ENCODE measurements at places on chromosomes 3 and 15.

DNA sequence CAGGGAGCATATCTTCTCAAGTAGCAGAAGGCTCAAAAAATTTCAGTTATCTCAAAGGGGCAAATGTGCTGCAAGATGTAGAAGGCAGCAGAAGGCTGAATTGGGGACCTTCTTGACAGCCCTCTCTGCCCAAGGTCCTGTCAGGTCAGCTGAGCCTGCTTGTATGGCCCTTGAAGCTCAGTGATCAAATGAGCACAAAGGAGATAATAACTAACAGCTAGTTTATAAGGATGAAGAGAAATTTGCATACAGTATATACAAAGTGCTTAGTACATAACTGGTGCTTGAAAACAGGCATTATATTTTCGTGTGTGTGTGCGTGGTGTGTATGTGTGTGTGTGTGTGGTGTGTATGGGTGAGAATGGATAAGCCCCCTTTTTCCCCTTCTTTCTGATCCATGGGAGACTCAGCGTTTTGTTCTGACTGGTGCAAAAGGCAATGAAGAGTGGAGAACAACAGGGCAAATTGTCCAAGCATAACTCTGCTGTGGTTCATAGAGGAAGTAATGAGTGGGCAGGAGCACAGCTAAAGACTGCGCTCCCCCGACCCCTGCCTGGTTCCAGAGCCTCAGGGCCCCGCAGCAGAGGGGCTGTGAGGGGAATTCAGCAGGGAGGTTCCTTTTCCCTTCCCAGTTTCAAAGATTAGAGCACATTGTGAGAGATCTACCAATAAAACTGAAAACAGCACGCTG is 356.8 kb upstream of the NR2F2 start:
- no peak for DNase-seq

- DNase-seq: no peak
Observed at GRCh38 chr15:89087161-89087829, 961 bp upstream of the ABHD2 start.

- no peak for DNase-seq
Observed at GRCh38 chr3:94081884-94082283, 19.0 kb downstream of the NSUN3 start.

DNA sequence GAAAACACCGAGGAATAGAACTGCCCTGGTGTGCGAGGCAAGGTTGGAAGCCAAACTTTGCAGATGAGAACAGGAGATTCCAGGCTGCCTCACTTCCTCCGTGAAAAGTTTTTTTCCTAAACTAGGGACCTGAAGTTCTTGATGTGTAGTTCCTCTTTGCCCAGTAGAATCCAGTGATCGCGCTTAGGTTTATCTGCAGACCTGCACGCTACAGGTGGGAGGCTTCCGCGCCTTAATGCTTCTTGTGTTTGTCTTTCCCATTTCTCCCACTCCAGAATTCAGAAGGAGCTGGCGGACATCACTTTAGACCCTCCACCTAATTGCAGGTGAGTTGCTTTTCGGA is 5.4 kb downstream of the UBE2E1 start:
- DNase-seq: no peak

DNA sequence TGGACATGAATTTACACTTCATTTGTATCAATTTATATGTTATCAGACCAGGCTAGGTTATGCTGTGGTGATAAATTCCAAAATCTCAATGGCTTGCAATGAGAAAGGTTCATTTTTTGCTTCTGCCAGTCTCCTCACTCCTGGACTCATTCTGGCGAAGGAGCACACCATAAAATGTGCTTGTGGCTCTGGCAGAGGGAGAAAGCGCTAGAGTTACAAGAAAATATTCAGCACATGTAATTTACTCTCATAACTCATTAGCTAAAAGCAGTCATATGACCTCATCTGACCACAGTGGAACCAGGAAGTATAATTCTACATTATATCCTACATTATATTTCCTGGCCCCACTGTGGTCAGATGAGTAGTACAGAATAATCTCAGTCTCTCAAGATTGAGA is 193.8 kb downstream of the BCHE start:
- DNase-seq: no peak

DNA sequence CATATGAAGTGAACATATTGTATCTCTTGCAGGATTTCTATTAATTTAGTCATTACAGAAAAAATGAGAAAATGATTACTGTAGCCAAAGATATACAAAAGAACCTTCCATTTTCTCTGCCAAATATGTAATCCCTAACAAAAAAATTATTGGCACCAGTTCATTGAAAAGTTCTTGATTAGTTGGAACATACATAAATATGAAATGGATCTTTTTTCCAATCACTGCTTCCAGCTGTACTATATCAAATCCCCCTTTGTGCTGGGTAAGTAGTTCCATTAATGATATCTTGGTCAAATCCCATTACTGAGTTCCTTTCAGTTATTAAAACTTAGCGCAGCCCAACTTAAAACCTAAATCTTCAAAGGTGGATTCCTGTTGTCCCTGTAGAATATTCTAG is 263.8 kb downstream of the SLC9A9 start:
- no peak for DNase-seq

GRCh38 chr3:61989681-61990080 is 383.7 kb downstream of the FEZF2 start:
- DNase-seq: no peak

GRCh38 chr3:8987645-8988383 is 24.5 kb upstream of the RAD18 start:
- DNase-seq: peak; percentile 85

DNA sequence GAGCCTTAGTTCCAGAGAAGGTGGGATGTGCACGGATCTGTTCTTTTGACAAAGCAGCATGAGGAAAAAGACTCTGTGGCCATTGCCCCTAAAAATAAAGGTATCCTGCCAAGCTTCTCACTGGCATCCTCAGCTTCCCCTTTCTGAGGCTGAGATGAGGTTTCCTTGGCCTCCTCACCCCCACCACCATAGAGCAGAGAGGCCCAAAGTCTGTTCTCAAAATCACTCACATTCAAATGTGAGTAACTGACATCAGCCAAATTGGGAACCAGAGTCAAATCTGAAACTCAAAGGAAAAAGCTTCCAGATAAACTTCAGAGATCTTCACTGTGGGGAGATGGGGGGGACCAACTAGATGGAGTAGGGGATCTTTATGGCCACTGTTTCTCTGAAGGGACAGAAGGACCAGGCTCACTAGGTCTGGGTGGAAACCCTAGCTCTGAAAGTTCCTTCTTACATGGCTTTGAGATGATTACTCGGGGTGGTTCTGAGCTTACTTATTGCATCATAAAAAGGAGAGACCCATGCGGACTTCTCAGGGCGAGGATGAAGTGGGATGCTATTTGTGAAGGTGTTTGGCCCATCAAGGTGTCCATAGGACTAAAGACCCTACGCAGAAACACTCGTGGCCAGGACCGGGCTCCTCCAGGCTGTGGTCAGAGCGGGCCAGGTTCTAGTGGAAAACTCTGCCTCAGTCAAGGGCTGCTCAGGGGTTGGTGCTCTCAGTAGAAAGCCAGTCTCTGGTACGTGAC is 61.5 kb upstream of the MEF2A start:
- DNase-seq: no peak

DNA sequence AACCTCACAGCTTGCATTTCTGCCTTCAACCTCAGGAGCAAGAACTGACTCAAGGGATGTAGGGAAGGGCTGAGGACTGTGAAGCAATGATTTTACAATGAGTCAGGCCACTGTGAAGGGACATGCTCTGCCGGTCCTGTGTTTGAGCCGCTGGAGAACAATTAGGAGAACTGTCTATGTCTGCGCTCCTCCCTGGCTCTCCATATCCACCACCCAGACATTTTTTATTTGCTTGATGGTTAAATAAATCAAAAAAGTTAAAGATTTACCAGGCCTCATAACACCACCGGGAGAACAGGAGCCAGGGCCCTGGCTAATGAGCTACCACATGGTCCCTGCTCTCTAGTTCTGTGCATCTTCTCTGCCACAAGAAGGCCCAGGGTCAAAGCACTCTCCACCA is 29.6 kb downstream of the SEC61A1 start:
- no peak for DNase-seq

- DNase-seq: no peak
Observed at GRCh38 chr3:178297199-178297598, 239.0 kb upstream of the KCNMB2 start.

- DNase-seq: peak; percentile 80
Observed at GRCh38 chr3:127786353-127787070, 35.8 kb downstream of the MGLL start.

DNA sequence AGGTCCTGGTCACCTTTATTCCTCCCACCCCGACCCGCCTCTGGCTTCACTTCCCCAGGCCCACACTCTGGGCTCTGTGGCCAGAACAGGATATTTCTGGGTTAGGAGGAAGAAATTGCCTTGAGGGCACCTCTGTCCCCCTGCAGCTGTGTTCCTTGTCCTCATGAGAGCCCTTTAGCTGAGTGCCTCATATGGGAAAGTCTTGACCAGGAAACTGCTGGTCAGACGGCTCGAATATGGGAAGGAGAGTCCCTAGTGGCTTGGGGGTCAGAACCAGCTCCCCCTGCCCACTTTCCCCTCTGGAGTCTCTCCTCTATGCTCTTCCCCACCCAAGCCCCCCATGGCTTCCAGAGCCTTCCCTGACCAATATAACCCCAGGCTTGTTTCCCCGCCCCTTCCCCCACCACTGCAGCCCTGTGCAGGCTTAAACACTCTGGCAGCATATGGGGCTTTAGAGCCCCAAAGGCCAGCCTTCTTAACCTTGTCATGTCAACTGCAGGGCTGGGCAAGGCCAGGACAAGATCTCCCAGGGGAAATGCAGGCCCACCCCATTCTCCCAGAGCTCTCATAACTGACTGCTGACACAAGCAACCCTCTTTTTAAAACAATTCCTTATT is 36.4 kb downstream of the SEC22C start:
- DNase-seq: no peak

DNA sequence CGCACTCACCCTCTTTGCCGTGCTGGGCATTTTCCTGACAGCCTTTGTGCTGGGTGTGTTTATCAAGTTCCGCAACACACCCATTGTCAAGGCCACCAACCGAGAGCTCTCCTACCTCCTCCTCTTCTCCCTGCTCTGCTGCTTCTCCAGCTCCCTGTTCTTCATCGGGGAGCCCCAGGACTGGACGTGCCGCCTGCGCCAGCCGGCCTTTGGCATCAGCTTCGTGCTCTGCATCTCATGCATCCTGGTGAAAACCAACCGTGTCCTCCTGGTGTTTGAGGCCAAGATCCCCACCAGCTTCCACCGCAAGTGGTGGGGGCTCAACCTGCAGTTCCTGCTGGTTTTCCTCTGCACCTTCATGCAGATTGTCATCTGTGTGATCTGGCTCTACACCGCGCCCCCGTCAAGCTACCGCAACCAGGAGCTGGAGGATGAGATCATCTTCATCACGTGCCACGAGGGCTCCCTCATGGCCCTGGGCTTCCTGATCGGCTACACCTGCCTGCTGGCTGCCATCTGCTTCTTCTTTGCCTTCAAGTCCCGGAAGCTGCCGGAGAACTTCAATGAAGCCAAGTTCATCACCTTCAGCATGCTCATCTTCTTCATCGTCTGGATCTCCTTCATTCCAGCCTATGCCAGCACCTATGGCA is 41.1 kb upstream of the CSTA start:
- no peak for DNase-seq

- DNase-seq: no peak
Observed at GRCh38 chr3:71784201-71784913, 591 bp downstream of the PROK2 start.

- DNase-seq: peak; percentile 84
Observed at GRCh38 chr15:68819495-68820294, 1.0 kb downstream of the ANP32A start.

GRCh38 chr3:51955893-51956770 is 951 bp downstream of the GPR62 start:
- DNase-seq: peak; percentile 76

DNA sequence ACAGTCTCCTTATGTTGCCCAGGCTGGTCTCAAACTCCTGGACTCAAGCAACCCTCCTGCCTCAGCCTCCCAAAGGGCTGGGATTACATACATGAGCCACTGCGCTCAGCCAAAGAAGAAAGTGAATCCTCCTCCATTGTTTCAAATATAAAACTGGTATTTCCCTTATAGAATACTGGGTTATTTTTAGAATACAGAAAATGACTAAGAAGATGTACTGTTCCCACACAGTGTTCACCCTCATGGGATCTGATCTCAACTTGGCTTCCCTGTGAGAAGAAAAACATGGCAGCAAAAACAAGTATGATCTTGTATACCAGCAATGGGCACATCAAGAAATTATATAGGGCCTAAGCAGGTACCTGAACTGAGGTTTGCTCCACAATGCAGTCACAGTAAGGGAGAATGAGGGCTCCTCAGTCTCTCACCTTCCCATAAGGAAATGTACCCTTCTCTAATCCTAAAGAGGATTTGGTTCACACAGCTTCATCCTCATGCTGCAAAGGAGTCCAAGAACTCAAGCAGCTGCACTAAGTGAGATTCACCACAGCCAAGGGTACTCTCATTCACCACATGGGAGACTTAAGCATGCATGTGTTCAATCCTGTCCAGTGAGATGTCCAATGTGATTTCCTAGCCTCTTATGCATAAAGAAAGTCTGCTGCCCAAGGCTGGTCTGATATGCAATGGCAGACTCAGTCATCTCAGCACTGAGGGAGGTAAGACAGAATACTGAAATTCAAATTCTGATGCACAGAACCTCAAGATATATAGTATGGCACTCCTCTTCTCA is 25.8 kb downstream of the USP4 start:
- DNase-seq: no peak

DNA sequence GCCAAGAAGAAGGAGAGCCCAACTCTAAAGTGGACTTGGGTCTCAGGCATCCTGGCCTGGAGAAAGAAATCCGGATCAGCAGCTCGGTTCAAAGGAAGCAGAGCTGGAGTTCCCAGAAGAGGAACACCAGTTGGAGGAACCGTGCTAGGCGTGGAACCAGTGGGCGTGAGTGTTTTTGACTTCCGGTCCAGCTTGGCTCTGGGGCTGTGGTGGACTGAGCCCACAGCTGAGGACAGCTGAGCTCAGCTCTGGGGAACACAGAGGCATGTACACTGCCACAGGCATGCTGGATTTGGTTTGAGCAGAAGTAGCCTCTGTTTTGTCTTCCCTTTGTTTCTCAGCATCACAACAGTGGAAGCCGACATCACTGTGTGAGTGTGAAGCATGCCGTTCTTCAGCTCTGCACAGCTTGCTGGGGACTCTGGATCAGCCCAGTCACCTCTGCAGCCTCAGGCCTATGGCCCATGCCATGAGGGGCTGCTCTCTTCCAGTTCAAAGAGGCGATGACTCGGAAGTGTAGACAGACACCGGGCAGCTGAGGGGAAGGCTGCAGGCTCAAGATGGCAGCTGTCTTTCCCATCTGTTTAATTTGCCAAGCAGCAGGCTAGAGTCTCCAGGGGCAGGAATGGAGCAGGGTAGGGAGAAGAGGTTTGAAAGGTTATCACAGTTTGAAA is 185.8 kb upstream of the UBE3A start:
- no peak for DNase-seq

GRCh38 chr15:43100971-43101370 is 4.9 kb downstream of the UBR1 start:
- no peak for DNase-seq

GRCh38 chr15:64915518-64916227 is 4.0 kb downstream of the ANKDD1A start:
- DNase-seq: no peak

DNA sequence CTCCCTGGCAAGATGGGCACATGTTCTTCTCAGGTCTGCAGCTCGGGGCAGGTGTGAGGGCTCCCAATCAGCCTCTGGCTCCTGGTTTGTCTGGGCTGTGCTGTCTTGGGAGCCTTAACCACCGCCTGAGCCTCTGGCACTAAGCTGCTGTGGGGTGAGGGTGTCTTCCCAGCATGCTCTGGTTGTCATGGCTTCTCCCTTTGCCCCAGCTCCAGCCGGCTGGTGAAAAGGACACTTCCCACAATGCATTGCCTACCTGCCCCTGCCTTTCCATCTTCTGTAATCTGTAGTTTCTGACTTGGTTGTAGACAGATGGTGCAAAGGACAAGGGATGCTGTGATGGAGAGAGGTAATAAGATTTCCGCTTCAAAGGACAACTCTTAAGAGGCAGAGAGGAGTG is 295.3 kb downstream of the TLE3 start:
- peak; percentile 42 for DNase-seq
